ENCODE measurements at places on chromosomes 16 and 17.
A peak's percentile ranks its signal among the peaks of the same experiment; 100 is the strongest.

DNA sequence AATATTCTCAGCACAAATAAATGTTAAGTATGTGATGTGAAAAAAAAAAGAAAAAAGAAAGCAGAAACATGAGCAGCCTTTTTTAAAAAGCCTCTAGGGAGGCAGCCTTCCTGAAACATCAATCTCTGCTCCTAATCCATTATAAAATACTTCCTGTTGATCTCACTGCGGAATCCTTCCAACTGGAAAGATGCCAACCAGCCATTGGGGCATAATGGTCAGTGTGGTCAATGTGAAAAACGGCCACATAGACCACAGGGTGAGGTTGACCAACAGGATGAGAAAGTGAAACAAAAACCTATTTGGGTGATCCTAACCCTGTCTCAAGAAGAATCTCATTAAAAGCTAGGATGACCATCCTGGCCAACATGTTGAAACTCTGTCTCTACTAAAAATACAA is 26.1 kb upstream of the ABCA8 start:
- no peak for DNase-seq

GRCh38 chr17:12209632-12210191 is 189.0 kb downstream of the MAP2K4 start:
- DNase-seq = no peak

DNA sequence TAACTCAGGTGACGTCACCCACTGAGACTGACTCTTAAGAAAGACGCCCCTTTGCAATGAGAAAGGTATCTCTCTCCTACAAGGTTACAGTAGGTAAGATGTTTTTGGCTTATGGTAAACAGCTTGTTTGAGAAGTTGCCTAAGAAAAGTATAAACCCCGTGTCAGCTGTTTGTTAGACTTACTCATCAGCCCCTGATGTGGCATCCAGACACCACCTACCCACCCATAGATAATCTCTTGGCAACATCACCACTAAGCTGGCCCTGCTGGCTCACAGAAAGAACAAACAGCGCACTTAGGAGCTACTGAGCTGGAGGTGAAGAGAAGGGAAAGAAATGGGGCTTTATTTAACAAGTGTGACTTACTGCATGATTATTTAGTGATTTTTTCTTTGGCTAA is 121.0 kb downstream of the PARN start:
- DNase-seq = no peak

- DNase-seq = no peak
These were observed 19.4 kb downstream of the PLCG2 start for GRCh38 chr16:81798311-81799137.

GRCh38 chr17:21272881-21273792 is 11.4 kb upstream of the MAP2K3 start:
- DNase-seq = no peak

- DNase-seq = no peak
These were observed 380.7 kb upstream of the PMFBP1 start for GRCh38 chr16:72552654-72553053.

GRCh38 chr17:7803981-7804380 is 30.0 kb upstream of the KDM6B start:
- no peak for DNase-seq

GRCh38 chr16:16907089-16907488 is 528.1 kb downstream of the NPIPA7 start:
- DNase-seq = no peak

DNA sequence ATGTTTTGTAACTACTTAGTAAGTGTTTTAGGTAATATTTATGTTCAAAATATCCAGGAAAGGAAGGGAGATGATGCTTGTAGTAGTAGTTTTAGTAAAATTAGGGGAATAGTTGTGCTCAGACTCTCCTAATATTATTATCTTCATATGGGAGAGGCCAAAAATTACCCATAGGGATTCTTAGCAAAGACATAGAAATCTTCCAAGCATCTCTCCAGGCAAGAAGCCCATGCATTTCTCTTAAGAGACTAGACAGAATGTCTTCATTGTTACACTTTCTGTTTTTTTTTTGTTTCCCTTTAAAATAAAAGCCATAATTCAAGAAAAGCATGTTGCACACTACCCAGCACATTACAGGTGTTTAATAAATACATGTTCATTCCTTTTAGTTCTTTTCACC is 180.6 kb downstream of the CYB561 start:
- DNase-seq = no peak

GRCh38 chr16:22188595-22189442 is 17.3 kb upstream of the EEF2K start:
- peak; percentile 21 for DNase-seq

DNA sequence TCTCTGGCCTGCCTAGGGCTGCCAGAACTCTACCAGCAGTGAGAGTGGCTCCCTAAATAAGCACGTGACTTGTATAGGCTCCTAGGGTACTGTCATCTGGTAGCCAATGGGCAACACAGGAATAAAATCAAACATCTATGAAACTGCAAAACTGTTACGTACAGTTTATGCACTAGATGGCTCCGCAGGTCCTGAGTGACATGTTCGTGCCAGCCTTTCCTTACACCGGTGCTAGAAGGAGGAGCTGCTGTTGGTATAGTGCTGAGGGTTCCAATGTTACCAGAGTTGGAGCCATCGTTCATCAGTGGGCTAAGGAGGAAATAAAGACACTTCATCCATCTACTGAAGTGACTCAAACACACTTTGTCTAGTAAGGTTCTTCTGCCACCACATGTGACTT is 63.2 kb upstream of the TRAP1 start:
- DNase-seq = no peak

DNA sequence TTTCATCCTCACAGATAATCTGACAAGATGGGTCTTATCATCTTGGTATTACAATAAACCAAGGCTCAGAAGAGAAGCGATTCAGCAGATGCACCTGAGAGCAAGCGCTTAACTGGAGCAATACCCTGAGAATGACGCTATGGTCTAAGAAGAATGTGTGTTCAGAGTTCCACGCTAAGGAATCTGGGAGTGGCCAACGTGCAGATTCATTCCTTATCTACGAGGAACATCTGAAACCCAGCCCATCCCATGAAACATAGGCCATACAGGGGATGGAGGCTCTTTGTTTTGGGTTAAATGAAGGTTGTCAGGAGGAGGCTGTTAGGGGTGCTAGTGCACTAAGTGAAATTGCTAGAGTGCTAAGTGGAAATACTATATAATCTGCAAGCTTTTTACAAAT is 28.5 kb upstream of the KDM8 start:
- DNase-seq = no peak

- no peak for DNase-seq
These were observed 327.3 kb upstream of the CDH8 start for GRCh38 chr16:62363501-62363900.

DNA sequence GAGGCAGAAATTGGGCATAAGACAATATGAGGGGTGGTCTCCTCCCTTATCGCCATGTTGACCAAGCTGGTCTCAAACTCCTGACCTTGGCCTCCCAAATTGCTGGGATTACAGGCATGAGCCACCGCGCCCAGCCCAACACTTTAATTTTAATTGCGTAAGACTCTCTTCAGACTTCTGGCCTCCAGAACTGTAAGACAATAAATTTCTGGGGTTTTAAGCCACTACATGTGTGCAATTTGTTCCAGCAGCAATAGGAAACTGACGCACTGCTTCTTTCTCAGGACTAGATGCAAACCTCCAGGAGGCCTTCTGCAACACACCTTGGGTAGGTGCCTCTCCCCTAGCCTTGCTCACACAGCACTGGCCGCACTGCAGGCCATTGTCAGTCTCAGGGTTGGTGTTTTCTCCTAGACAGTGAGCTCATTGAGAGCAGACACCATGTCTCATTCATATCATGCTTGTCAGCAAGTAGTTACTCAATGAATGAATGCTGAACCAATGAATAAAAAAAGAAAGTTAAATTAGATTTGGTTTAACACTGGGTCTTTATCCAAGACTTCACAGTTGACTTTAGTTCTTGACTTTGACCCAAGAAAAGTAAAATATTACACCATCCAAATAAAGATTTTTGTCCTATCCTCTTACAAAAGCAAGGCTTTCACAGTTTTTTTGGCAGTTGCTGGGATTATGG is 5.5 kb upstream of the ACSF2 start:
- no peak for DNase-seq

- no peak for DNase-seq
These were observed 82.9 kb downstream of the ZNF778 start for GRCh38 chr16:89300311-89300975.

DNA sequence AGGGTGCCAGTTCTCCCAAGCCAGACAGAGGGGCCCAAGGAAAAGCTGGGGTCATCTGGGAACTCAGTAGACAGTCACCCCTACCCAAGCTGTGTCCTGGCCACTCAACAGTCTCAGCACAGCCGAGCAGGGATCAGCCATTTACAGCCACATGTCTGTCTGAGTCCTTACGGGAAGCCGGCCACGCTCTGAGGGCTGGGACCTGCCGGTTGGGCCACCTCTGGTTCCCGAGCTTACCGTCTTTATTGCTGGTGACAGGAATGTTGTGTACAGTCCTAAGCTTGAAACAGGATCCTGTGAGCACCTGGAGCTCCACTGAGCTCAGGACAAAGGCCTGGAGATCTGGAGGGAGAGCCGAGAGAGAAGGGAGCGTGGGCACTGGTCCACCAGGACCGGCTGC is 59.8 kb downstream of the TIMM22 start:
- DNase-seq = no peak

DNA sequence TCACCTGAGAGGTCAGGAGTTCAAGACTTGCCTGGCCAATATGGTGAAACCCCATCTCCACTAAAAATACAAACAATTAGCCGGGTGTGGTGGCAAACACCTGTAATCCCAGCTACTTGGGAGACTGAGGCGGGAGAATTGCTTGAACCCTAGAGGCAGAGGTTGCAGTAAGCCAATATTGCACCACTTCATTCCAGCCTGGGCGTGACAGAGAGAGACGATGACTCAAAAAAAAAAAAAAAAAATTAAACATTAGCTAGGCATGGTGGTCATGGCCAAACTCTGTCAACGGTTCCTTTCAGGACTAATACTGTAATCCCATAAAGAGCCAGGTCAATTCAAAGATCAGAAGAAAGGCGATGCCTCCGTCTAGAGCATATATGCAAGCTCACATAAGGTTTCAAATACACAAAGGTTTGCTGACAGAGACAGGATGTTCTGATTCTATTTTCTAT is 2.4 kb downstream of the RNF157 start:
- no peak for DNase-seq

- peak; percentile 36 for DNase-seq
These were observed 4.0 kb downstream of the SRCIN1 start for GRCh38 chr17:38601539-38602351.

GRCh38 chr17:52110923-52111581 is 47.5 kb downstream of the CA10 start:
- DNase-seq = no peak

- DNase-seq = no peak
These were observed 5.0 kb downstream of the ESRP2 start for GRCh38 chr16:68230956-68231355.

- DNase-seq = no peak
These were observed 59.2 kb downstream of the SRL start for GRCh38 chr16:4182581-4183236.

GRCh38 chr16:81469183-81469677 is 24.6 kb downstream of the CMIP start:
- no peak for DNase-seq

- DNase-seq = no peak
These were observed 16.0 kb upstream of the KCNJ16 start for GRCh38 chr17:70059071-70059470.

DNA sequence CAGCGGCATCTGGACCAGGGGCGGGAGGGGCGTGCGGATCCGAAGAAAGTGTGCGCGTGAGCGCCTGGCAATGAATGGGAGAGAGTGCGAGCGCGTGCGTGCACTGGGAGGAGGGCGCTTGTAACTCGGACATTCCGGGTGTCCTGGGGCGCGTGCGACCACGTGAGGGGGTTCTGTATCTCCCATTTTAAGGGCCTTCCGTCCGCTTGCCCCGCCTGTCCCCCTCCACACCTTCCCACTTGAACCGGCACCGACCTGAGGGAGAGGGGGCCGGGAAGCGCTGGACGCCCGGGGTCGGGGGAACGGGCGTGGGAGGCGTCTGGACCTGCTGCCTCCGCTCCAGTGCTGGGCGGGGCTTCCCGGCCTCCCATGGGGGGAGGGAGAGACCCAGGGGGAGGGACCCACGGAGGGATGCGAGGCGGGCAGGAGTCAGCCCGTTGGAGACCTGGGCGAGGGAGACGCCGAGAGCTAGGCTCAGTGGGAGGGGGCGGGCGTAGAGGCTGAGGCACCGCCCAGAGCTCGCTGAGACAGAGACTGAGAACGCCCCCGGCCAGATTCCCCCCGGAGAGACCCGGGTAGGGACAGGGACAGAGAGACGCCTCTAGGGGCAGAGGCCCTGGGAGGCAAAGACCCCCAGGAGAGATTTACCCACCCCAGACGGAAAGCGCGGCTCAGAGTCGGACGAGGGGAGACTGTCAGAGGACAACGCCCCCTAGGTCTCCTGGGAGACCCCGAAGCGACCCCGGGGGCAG is at the start of gene KREMEN2:
KREMEN2 (plus strand) TSS at position 553 of the 752 bp plus-strand sequence. CDS start 246 bp downstream, outside the sequence.
- DNase-seq = no peak

GRCh38 chr16:8962393-8963009 is 1.2 kb downstream of the USP7 start:
- DNase-seq = no peak

DNA sequence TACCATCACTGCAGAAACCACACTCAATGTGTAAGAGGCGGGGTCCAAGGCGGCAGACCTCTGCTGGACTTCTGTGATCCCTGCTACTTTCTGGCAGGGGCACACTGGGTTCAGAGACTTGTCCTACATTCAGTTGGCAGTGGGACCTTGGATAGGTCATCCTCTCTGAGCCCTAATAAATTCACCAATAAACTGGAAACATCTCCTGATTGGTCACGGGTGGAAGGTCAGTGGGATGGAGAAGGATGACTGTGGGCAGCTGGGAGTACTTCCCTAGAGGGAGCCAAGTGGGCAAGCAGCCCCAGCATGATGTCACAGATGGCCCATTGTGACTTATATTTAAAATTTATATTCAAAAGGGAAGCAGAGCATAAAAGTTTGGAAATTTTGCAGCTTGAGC is 49.7 kb downstream of the RNF112 start:
- no peak for DNase-seq

DNA sequence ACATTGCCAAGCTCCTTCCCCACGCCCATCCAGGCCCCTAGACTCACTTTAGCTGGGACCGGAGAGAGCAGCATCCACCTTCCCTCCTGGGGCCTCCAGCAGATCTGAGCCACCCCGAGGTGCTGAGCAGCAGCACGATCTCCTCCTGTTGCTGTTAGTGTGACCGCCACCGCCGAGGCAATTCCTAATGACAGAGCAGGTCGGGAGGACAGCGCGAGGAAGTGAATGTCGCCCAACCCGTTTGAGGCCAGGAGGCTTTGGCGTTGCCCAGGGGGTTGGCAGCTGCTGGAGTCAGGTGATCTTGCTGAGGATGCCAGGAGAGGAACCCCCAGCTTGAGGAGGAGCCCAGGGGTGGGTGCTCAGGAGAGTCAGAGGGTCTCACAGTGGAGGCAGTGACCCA is at the start of gene RNF222:
RNF222 (minus strand) TSS at position 192 of the 400 bp plus-strand sequence. CDS start 4,366 bp downstream, outside the sequence.
- DNase-seq = no peak

DNA sequence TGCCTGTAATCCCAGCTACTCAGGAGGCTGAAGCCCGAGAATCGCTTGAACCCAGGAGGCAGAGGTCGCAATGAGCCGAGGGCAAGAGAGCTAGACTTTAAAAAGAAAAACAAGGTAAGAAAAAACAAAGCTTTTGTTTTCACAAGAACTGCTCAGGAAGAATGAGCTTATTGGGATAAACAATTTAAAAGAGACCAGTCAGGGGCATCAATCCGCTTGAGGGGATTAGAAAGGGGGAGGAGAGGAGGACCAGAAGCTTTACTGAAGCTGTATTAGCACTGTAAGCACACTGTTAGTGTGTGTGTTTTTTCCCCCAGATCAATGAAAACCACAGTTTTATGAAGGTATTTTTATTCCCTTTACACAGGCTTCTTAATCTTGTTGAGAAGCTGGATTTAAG is 8.8 kb downstream of the TMEM170A start:
- DNase-seq = no peak
